ENCODE measurements at places on chromosomes 3 and 15.

GRCh38 chr3:42983927-42984326 is 4.8 kb downstream of the GASK1A start:
- no peak for DNase-seq

DNA sequence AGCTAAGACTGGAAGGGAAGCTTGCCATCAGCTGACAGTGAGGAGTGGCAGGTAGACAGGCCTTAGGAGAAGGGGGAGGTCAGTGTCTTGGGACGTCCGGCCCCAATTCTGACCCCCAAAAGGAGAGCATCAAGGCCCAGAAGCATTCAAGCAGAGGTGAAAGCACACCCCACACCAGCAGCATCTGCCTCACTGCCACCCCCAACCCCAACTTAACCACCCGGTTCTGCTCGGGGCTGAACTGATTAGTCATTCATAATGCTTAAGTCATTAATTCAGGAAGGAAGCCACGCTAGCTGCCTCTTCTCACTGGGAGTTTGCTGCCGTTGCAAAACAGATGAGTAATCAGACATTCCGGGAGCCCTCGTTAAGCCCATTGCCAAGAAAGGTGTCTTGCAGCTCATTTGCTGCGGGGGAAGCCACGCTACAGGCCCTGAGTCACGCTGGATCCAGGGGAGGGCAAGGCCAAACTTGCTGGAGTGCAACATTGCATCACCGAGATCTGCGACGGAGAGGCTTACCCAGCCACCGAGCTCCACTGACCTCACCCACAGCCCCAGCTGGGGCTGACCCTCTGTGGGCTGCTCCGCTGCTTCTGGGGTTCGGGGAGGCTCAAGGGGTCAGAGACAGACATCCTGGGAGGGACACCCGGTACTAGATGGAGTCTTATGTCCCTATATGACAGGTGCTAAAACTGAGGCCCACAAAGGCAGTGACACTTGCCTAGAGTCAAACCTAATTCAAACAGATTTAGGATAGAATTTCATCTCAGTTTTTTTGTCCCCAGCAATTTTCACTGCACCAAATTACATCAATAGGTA is 46.4 kb upstream of the HES1 start:
- no peak for DNase-seq

DNA sequence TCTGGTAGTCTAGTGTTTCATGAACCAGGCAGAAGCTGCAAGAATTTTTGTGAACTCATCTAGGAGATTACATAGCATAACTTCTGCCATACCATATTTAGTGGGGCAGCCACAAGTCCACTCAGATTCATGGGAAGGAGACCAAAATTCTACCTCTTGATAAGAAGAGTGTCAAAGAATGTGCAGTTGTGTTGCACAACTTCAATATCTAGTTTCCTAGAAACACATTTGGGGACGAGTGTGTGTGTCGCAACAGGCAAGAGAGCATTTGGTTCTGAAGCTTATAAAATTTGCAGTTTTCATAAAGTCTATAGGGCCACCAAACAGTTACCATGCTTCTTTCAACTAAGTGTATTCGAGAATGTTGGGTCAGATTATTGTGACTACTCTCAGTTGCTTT is 115.3 kb downstream of the KCNH8 start:
- DNase-seq = no peak

GRCh38 chr3:117200962-117201361 is 491.4 kb downstream of the TUSC7 start:
- DNase-seq = no peak

DNA sequence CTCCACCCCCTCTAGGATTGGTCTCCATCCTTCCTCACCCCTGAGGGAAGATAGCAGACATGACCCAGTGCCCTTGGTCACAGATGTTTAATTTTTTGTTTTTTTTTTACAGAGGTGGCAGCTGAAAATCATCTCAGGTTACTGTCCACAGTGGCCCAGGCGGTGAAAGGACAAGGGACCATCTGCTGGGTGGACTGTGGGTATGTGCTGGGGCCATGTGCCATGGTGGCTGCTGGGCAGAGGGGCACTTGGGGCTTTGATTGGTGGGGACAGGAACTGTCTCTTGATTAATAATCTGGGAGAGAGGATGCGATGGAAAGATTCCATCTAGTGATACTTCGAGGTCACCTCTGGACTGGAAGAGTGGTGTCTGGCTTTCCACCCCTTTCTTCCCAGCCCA is 25.4 kb downstream of the PDIA5 start:
- no peak for DNase-seq

- no peak for DNase-seq
These were observed 755.1 kb downstream of the ZPLD1 start for GRCh38 chr3:103189941-103190340.

DNA sequence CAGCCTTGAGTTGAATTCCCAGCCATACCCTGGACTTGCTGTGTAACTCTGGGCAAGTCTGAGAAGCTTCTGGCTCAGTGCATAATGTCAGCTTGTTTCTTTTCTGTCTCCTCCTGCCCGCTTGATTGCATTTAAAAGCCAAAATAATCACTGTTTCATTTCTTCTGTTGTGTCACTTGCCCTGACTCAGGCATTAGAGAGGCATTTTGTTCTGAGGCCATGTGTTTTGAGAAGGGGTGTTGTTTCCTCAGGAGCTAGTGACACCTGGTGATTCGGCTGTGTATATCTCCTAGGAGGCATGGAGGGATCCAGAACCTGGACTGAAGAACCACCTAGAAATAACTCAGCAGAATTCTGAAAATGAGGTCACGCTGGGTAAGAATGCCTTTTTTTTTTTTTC is 16.0 kb downstream of the WDR73 start:
- DNase-seq = no peak

- no peak for DNase-seq
These were observed 6.9 kb upstream of the CAMKV start for GRCh38 chr3:49876567-49876966.

- DNase-seq = no peak
These were observed 27.2 kb upstream of the MEX3B start for GRCh38 chr15:82072926-82073537.

DNA sequence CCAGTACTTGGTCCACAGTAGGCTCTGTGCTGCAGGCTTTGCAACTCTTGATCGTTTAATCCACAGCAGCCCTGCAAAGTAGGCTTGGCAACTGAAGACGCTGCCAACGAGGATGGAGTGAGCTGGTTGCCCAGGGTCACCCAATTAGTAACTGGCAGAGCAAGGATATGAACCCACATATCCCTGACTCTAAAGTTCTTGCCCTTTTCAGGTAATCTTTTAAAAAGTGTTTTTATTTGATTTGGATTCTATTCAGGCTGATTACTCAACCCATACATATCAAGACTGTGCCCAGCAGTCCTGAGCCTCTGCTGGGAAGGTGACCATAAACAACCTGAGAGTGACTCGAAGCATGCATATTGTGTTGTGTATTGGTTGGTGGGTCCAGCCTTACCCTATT is 50.3 kb downstream of the PSMD6 start:
- no peak for DNase-seq

DNA sequence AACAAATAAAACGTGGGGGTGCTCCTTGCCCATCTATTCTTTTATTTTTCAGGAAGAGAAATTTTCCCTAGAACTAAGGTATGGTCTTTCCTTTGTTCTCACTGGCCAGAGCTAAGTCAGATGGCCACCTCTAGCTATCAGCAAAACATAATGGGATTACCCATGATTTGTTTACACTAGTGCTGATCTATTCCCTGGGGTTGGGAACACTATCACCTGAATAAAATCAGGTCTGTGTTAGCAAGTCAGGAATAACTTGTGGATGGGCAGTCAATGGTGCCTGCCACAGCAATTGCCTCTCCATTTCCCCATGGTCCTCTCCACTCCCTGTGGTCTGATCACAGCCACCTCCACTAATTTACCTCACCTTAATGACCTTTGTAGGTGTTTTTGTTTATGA is 181.7 kb upstream of the CADPS start:
- DNase-seq = no peak

GRCh38 chr3:190481779-190482178 is 32.1 kb upstream of the TMEM207 start:
- no peak for DNase-seq

- peak; percentile 20 for DNase-seq
These were observed 917 bp downstream of the LNP1 start for GRCh38 chr3:100402256-100402655.

- no peak for DNase-seq
These were observed 836.5 kb downstream of the PDCD6IP start for GRCh38 chr3:34634939-34635338.

GRCh38 chr3:127323581-127323980 is 35.7 kb upstream of the PRR20G start:
- no peak for DNase-seq

DNA sequence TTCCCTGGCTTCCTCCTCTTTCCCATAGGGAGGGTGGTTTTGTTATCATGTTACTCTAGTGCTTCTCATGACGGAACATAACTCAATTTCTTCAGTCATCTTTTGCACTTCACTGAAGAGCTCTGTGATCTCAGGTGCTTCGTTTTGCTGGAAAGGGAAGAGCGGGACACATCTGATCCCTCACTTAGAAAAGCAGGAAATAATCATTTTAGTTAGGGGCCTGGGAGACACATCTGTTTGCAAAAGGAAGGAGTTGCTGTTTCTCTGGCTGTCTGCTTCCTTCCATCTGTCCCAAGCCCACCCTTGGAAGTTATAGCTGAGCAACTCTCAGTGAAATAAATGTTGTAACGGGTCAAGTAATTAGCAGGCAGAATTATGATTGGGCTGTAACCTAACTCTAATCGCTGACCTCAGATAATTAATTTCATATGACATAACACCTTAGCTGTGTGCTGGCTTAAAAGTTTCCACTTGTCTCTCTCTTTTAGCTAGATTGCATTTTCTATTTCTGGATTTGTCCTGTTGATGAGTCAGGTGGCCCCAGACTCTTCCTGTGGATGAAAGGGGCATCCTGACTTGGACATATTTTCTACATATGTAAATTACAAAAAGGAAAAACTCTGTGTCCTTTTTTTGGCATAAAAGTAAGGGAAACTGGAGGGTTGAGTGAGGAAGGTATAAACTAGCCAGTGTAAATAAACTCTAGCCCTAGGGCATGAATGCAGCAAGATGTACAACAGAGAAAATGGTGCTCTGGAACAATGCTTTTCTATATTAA is 11.0 kb upstream of the FILIP1L start:
- DNase-seq = no peak

GRCh38 chr3:136772709-136773108 is 20.5 kb upstream of the STAG1 start:
- DNase-seq = no peak

DNA sequence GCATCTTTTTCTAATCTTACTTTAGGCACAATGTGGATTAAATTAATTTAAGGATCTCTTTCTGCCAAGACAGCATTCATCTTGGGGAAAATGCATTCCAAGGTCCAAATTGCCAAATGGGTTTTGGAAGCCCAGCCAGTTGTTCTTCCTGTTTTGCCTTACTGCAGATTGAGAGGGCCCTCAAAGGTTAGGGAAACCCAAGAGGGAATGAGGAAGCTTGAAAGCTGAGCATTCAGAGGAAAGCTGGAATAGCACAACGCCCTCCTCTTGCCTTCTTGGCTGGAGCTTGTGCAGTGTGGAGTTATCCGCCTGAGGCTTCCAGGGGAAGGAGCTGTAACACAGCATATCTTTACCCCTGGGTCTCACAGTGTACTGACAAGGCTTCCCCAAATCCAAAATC is 18.2 kb upstream of the SACM1L start:
- DNase-seq = no peak

GRCh38 chr3:17050071-17050470 is 165.3 kb downstream of the PLCL2 start:
- DNase-seq = no peak

DNA sequence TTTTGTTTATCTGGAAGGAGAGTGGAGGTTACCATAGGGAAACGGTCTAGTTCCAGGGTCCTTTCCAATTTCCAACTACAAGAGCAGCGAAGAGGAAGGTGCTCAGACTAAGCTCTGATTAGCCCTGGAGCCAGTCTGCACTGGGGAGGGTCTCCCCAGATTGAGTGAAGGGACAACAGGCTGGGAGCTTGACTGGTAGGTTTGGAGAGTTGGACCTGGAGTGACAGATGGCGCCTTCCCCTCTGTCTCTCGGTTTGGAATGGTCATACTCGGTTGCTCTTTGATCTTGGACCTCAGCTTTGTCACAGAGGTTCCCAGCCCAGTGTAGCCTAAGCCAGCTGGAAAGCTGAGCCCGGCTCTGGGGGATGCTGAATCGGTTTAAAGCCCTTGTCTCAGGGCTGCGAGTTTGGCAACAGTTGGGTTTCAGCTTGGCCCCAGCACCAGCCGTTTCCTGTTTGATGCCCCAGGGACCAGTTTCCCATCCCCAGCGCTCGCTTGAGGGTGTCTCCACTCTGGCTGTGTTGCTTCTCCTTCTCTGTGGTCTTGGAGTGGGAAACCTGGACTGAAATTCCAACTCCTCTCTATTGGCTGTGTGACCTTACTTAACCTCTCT is 53.1 kb upstream of the ULK4 start:
- peak; percentile 53 for DNase-seq

- no peak for DNase-seq
These were observed 207.0 kb upstream of the NSMCE3 start for GRCh38 chr15:29476503-29477080.

DNA sequence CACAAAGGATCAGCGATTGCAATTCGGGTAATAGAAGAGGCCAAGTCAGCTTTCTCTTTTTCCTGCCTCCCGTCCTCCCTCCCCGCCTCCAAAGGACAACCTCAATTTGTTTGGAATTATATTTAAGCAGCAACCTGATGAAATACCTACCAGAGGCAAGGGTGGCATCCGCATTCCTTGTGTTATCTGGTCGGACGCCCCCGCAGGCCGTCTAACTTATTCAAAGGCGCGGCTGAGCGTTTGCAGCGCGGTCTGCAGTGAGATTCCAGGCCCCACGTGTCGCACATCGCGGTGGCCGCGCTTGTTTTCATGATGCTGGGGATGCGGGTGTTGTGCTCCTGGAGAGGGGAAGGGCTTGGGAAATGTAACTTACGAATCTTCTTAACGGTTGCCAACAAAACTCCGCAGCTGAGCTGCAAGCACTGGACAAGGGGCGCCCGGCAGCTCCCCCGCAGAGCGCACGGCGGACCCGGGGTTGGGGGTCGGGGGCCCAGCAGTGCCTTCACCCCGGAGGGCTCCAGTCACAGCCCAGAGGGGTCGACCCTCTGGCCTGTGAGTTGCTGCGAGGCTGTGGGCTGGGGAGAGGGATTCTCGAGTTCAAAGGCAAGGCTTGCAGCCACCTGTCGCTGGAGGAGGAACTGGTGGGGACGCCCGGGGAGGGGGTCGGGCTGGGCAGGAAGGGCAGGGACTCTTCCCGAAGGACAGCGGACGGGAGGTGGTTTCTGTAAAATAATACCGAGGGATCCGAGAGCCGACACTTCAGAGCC is 20.5 kb upstream of the RGMA start:
- no peak for DNase-seq

- DNase-seq = no peak
These were observed 9.2 kb downstream of the CD86 start for GRCh38 chr3:122064326-122064725.

- DNase-seq = no peak
These were observed 230.3 kb upstream of the CFAP20DC start for GRCh38 chr3:59280113-59280512.

DNA sequence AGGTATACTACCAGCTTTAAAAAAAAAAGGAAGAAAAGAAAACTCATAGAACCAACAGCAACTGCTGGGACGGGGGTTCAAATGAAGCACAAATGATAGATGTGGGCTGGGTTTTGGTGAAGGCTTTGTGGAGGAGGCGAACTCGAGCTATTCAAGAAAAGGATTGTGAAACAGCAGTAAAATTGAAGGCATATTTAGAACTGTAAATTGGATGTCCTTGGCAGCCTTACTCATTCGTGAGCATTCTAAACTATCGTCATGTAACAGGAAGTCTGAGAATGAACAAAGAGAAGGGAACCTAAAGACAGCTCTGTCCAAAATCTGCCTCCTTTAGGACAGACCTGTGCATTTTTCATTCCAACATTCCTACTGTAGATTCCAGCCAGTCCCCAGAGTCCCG is 97.8 kb downstream of the LARS2 start:
- no peak for DNase-seq
